Activated CD8-positive, alpha-beta memory T cell treated with anti-CD3 and anti-CD28 coated beads for 1 hour (primary cell): ENCODE measurements at places on chromosomes 7 and 10.
A peak's percentile ranks its signal among the peaks of the same experiment; 100 is the strongest.

- DNase-seq, result no peak
These were observed 675.2 kb upstream of the GALNT17 start for GRCh38 chr7:70456719-70457118.

- no peak for DNase-seq
These were observed 29.3 kb upstream of the NUB1 start for GRCh38 chr7:151312356-151312755.

DNA sequence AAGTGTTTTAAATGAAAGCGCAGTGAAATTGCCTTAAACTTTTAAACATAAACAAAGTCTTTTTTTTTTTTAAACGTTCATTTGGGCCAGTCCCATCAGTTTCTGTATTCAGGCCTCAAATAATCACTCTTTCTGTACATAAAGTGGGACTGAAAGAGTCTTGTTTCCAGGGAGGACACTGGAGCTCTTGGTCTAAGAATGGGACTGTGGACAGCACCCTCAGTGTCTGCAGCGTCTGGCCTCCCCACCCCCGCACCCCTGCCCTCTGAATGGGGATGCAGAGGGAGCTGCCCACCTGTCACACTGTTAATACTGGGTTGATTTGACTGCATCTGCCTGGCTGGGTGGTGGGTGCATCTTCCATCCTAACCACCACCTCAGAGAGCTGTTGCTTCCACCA is 5.2 kb downstream of the ZNF365 start:
- no peak for DNase-seq

GRCh38 chr10:94279835-94280709 is 82.7 kb downstream of the NOC3L start:
- DNase-seq, result peak; percentile 2
